ENCODE measurements at places on chromosomes 5 and 9.

- no peak for DNase-seq
Observed at GRCh38 chr5:72618708-72619107, 111.5 kb upstream of the ZNF366 start.

GRCh38 chr9:70340572-70340971, 73.9 kb downstream of the KLF9 start:
- no peak for DNase-seq

GRCh38 chr9:126226991-126227936, 99.4 kb upstream of the MVB12B start:
- DNase-seq = no peak

- no peak for DNase-seq
Observed at GRCh38 chr9:115262477-115262876, 144.5 kb upstream of the TNC start.

DNA sequence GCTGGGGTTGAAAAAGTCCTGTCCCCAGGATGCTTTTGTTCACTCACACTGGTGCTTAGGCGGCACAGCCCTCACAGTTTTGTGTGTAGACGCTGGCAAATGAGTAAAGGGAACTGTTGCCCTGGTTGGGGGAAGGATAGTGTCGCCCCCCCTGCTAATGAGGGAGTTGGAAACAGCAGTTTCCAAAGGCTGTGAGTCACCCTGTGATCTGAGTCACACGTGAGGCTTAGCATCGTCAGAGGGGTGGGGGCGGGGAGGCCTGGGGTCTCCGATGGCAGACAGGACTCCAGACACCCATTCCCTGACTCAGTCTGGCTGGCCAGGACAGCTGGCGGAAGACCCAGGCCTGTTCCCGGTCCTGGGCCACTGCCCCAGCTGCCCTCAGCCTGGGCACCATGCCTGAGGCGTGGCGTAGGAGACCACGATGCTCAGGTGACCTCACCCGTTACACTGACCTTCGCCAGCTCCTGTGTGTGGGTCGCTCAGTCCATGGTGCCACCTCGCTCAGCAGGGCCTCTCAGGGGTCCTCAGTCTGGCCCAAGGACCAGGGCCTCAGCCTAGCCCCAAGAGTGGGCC, 2.9 kb downstream of the DNAJB5 start:
- peak; percentile 24 for DNase-seq

DNA sequence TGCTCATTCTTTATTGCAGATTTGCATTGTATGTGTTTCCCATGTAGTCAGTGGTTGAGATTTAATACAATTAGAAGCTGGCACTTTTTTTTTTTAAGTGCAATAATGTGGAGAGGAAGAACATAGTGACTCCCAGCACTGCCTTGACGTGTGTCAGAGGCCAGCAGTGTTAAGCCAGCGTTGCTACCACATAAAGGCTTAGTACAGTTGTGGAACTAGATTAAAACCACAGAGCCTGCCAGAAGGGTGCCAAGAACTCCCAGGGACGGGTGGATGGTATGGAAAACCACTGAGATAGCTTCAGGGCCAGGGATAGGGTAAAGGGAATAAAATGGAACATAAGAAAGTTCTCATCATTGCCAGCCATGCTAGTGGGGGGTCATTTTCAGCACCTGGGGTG, 142.9 kb downstream of the TRIO start:
- no peak for DNase-seq

DNA sequence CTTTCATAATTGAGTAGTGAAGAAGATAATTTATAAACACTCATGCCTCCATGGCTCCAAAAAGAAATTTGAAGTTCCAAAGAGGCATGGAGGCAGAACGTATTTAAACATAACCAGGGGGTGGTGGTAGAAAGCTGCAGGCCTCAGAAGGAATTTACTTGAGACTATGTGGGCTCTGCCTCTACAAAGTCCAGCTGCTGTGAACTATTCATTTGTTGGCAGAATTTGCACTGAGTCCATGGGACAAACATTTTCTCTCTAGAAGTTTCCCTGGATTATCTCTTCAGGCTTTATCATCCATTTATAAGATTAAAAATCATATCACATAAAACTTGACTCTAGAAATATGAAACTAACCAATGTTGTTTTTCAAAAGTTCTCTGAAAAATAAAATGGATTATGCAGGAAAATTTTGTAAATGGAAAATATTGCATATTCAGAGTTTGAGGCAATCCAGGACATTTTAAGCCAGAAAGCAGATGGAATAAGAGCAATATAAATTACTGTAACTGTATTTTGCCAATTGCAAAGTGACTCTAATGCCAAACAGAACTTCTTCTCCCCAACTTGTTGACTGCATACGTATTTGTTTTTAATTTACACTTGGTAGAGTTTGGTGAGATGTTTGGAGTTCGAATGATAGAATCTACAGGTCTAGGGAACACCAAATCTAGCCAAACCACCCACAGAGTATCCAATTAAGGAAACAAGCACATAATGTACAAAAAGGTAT, 258.2 kb downstream of the ENC1 start:
- DNase-seq = no peak

DNA sequence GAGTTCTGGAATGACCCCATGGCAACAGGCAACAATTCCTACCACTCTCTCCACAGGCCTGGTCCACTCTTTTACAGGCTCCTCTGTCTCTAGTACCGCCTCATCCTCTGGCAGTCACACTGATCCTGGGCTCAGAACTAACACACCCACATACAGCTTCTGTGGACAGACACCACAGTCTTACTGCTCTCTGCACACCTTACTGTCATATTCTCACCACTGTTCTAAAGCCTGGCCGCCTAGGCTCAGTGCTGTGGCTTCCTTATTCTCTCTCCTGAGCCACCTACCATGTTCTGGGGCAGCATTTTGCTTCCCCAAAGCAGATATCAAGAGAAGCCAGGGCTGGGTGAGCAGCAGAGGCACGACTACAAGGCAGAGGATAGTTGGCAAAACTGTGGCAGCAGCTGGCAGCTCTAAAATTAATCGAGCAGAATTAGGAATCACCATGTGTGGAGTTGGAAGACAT, 14.8 kb downstream of the REEP5 start:
- no peak for DNase-seq

DNA sequence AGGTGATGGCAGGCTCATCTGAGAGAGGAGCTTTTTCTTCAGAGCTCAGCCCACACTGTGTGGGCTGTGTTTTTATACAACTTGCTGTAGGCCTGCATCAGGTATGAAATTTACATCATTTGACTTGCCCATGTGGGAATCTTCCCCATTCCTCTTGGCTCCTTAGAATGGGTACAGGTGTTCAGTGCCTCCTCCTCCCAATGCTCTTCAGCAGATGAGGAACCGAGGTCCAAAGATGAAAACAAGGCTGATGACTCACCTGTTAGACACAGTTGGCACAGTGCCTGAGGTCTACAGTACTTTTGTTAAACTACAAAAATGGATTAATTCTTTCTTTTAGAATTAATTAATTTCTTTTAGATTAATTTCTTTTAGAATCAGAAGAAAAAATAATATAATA, 20.8 kb downstream of the PAPPA start:
- DNase-seq = no peak
